ENCODE measurements at places on chromosomes 13 and 19. TPM values are rescaled to one million over a fixed set of nuclear protein-coding genes. Genes with fewer than 3 reads are reported as not detected.

DNA sequence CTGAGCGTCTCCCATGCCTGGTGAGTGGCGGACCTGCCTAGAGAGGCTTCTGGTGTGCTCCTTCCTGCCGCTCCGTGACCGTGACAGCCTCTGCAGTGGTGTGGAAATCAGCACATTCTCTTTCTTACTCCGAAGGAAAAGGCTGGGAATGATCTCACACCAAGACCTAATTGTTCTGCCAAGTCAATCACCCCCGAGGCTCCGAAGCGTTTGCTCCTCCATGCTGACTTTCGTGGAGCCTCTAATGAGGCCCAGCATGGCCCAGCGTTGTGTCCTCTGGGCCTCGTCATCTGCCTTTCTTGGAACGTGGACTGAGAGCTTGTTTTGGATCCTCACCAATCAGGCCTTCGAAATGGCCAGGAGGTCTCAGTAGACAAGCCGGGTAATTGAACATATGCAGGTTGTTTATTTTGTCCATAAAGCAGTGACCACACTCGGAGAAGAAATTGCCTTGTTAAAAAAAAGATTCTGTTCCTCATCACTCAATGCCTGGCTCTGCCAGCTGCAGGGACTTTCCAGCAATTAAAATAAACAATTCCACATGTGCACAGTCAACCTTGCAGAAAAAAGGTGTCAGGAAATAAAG lies 107.1 kb downstream of the UBL3 start:
- DNase-seq: no peak

FBXO27 gene
- 0.37 TPM for total RNA-seq

GRCh38 chr13:51873117-51873798 lies 11.5 kb downstream of the CCDC70 start:
- DNase-seq: no peak

DNA sequence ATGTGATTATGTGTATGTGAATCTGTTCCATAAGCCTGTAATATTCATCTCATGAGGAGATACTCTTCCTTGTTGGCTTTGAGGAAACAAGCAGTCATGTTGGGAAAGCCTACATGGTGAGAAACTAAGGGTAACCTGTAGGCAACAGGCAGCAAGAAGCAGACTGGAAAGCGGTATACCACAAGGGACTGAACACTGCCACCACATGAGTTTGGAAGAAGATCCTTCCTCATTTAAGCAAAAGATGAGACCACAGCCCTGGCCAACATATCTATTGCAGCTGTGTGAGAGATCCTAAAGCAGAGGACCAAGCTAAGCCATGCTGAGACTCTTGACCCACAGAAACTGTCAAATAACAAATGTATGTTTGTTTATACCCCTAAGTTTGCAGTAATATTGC lies 134.8 kb downstream of the B3GLCT start:
- DNase-seq: no peak

GRK1 gene
- not detected for total RNA-seq

DNA sequence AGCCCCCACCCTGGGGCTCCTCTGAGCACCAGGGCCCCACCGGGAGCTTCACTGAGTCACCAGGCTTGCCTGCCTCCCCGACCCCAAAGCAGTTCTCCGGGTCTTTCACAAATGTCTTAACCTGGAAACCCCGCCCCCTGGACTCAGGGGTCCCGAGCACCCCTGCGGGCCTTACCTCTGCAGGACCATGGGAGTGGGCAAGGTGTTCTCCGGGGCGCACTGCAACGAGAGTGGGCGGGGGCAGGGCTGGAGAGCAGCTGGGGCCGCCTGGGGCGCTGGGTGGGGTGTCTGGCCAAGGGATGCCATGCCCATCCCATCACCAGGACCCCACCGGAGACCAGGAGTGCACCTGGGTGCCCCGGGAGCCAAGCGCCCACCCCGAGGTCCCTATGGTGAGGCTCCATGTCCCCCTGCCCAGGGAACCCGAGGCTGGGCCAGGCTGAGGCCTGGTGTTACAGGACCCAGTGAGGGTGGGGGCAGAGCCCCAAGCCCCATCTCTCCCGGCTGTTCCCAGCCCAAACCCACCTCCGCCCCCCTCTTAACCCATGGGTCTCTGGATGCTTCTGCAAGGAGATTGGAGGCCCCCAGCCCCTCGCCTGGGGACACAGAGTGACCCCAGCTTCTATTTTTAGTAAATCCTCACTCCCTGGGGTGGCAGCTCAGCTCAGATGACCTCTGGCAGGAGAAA lies 10.9 kb downstream of the MKNK2 start:
- DNase-seq: peak; percentile 80

GRCh38 chr19:47027586-47028088 lies 8.0 kb downstream of the NPAS1 start:
- no peak for DNase-seq
